ENCODE measurements at places on chromosomes 6 and 20.

DNA sequence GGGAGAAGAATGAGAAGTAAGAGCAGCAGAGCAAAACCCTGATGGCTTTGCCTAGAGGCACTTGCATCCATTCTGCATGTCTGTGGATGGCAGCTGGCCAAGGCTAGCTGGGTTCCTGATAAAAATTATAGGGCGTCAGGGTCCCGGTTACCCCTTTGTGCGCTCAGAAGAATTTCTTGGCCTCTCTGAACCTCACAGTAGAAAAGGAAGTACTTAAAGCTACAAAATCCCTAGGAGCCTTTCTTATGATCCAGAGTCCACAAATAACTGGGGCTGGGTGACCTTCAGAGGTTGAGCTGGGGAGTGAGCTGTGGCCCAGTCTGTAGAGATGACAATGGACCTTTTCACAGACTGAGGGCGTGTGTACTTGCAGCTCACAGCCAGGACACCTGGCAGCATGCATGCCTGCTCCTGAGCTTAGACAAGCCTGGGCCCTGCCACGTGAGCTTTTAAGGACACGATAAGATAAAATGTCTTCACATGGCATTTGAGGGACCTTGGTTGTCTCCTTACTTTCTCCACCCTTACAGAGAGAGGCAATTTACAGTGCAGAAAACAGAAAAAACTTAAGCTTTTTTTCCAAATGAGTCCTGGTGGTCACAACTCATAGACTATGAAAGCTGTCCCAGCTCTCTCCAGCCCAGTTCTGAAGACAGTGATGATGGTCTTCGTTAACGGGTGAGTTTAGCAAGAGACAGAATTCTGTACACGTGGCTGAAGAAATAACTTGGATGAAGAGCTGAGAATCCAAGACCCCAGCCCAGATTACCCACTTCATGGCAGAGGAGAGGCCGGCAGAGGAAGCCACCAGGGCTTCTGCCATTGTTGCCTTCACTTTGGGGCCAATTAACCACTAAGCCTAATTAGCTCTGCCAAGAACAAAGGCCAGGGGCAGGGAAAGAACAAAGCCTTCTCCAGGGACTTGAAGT, 50.3 kb downstream of the FOXA2 start:
- DNase-seq = no peak

DNA sequence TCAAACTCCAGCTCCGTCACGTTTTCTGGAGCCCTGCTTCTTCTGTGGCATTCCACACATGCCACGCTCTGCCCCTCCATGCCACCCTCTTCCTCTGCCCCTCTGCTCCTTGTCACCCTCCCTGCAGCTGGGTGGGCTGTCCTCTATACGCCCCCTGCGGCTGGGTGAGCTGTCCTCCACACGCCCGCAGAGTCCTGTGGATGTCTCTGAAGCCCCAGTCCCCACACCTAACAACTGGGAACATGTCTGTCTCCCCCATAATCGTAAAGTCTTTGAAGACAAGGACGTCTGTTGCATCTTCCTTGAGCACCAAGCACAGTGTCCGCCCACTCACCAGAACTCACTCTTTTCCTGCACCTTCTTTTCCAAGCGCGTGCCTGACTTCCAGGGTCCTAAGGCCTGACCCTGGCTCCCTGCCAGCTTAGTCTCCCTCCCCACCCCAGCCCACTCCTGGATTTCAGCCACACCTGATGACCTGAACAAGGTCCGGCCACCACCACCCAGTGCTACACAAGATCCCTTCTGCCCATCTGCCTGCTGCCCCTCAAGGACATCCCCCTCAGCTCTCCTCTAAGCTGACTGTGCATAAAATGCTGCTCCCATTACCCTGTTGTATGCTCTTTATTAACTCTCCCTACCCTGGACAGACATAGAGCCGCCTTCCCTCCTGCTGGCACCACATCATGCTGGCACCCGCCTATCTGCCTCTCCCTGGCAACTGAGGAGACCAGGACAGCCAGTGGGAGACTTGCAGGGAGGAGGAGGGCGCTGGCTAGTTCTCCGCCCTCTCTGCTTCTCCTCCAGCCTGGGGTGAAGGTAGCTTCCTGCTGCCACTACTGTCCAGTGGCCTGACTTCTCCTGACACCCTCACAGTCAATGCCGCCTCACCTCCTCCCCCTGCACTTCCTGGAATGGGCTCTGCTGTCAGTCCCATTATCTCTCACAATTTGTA, 10.7 kb upstream of the PRR18 start:
- DNase-seq = no peak

- DNase-seq = no peak
These were observed 31.6 kb upstream of the CENPW start for GRCh38 chr6:126308362-126308761.

GRCh38 chr6:157891544-157892362, 68.7 kb downstream of the SNX9 start:
- DNase-seq = no peak

DNA sequence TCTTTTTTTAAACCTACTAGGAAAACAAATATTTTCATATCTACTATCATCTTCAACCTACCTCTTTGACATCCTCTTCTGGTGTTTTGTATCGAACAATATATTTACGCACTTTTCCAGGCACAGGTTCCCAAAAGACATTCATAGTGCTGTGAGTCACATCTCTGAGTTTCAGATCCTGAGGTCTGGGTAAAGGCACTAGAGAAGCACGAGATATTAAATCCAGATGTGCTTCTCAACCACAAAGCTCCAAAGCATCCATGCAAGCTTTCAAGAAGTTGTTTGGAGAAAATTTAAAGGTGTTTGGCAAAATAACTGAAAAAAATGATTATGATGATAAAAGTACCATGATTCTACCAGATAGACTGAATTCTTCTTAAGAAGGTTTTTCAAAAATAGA, 62.7 kb downstream of the COL12A1 start:
- no peak for DNase-seq

- DNase-seq = no peak
These were observed 19.7 kb downstream of the RAB44 start for GRCh38 chr6:36717231-36717825.

- no peak for DNase-seq
These were observed 107.5 kb downstream of the FAXC start for GRCh38 chr6:99241905-99242534.

DNA sequence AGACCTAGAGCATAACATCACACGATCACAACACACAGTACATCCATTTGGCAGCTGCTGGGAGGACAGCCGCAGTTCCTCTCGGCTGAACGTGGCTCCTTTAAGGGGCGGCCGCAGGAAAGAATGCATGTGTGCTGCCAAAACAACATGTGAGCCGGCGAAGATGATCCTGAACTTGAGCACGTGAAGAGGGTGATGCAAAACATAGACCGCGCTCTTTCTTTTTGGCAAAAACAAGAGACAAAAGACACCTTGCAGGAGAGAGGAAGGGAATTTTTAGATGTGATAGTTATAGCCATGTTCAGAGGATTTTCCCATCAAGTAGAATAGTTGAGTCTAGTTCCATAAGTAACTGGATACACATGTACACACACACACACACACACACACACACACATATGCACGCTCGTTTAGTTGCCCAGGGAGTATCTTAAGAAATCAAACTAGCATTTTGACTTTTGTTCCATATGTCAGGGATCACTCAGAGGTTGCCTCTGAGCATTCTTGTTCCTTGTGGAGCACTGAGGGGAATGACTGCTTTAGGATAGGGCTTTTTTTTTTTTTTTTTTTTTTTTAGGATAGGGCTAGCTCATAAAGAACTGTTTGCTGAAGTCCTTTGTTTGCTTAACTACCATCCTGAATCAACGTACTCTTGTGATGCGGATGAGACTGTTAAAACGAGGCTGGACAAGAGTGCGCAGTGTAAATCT, 21.7 kb upstream of the RANBP9 start:
- DNase-seq = no peak

DNA sequence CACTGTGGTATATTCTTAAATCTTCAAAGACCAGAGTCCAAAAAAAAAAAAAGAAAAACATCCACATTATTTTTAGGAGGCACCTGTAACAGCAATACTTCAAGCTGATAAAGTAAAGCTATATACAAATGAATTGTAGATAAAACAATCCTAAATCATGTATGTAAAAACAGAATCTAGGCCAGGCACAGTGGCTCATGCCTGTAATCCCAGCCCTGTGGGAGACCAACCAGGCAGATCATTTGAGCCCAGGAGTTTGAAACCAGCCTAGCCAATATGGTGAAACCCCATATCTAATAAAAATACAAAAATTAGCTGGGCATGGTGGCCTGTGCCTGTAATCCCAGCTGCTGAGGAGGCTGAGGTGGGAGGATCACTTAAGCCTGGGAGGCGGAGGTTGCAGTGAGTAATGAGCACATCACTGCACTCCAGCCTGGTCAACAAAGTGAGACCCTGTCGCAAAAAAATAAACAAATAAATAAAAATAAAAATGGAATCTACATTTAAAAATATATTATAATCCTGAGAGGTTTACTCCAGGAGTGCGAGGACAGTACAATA, 7.3 kb downstream of the NAPB start:
- DNase-seq = no peak

GRCh38 chr6:50655848-50656453, 57.4 kb upstream of the TFAP2D start:
- DNase-seq = no peak

DNA sequence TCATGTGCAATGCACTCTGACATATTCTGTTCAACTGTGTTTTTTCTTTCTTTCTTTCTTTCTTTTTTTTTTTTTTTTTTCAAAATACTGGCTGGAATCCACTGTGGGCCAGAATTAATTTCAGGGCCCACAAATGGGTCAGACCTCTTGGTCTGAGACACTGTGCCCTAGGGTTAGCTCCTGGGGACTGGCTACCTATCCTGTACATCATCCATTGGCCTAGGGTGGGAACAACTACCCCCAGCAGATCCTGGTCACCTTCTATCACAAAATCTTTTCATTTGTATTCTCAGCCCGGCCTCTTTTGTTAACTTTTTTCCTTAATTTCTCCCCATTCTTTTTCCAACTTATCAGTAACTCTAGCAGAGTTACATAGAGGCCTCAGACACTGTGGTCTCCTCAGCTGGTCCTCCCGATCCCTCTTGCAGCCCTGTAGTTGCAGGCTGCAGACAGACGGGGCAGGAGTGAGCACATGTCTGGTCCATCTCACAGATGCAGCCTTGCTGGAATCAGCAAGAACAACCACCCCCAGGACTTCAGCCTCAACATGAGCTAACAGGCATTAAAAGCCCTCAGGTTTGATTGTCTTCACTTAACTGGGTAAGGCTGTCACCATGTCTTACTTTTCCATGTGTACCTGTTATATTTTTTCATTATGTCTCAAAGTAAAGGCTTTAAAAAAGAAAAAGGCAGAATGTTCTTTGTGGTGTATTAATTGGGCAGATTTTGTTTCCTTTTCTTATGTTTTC, 41.3 kb downstream of the TXLNB start:
- peak; percentile 48 for DNase-seq

DNA sequence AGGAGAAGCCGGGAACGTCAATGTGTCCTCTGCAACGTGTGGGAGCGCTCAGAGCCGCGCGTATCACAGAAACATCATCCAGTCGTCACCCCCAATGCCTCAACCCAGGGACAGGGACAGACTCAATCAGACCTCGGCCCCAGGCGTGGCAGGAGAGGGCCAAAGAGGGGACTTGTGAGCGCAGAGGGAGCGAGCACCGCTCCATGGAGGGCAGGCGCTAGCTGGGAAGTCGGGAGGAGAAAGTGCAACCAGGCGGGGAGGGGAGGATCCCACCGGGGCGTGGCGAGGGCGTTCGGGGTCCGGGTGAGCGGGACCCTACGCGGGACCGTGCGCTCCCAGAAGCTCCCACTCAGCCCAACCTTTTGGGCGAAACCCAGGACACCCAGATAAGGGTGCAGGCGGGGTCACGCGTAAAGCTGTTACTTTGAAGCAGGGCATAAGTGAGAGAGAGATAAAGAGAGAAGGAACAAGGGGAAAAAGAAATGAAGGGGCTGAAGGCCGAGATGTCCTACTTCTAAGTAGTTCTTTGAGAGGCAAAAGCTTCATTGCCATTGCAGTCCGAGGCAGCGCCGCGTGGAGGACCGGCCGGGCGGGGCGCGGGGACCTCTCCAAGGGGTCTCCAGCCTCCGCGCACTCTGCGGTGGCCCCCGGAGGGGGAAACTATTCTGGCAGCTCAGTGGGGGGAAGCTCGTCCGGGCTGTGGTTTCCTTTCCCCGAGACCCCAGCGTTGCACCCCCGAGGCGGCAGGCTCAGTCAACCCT, 862 bp upstream of the SOBP start:
- DNase-seq = peak; percentile 18

- DNase-seq = no peak
These were observed 7.2 kb upstream of the LCA5 start for GRCh38 chr6:79544299-79544927.

DNA sequence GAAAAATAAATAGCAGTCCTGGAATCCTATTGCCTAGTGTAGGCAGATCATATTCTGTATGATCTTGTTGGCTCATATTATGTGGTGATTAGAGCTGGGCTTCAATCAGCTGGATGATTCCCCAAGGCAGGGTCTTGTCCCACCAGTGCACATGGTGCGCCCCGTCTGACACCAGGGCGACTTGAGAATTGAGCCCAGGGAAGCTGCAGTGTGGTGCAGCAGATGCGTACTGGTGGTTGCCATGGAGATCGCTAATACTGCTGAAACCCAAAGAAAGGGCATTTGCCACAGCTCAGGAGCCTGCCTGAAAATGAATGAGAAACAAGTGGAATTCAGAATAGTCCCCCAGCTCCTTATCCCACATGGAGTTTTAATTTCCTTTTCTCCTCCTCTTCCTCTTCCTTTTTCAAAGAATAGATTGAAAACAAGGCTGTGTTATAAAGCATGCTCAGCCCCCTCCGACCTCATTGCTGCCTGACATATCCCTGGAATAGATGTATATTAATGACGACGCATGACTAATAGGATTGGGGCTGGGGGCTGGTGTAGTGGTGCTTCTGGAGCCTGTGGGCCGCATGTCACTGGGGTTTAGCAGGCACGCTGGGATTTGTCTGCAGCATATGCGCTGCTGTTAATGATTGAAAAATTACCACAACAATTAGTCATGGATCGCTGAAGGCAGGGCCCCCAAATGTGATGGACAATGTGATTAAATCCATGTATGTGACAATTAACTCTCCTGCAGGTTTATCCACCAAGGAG, 210.5 kb downstream of the FARS2 start:
- DNase-seq = no peak

GRCh38 chr6:27994616-27995015, 37.6 kb downstream of the OR2B6 start:
- no peak for DNase-seq

DNA sequence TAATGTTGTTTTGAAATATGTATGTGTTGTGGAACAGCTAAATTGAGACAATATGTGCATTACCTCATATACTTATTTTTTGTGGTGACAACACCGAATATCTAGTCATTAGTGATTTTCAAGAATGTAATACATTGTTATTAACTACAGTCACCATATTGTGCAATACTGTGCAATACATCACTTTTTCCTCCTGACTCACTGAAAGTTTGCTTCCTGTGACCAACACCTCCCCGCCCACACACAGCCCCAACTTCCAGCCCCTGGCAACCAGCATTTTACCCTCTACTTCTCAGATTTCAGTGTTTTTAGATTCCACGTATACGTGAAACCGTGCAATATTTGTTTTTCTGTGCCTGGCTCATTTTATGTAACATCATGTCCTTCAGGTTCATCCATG, 627.9 kb downstream of the PRKN start:
- DNase-seq = no peak

- no peak for DNase-seq
These were observed 40.8 kb downstream of the KCNK17 start for GRCh38 chr6:39273406-39273821.
